ENCODE measurements at places on chromosomes 2 and 18.
A peak's percentile ranks its signal among the peaks of the same experiment; 100 is the strongest.

GRCh38 chr18:63817441-63818051, 42.3 kb downstream of the SERPINB7 start:
- no peak for DNase-seq

DNA sequence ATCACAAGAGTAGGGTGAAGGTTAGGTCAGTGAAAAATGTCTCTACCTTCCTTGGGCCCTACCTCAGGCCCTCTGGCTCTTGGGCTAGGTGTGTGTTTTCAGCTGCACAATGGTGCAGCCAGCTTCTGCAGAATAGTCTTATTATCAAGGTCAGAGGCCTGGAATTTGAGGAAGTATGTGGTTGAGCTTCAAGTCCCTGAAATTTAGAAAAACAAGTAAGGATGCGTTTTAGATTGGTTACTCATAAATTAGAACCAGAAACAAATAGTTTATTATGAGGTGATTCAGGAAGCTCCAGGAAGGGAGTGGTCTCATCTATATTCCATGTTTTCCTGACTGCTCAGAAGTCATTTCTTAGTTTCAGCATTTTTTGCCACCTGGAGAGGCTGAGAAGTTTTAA, 204.2 kb upstream of the CELF4 start:
- no peak for DNase-seq

GRCh38 chr2:81481994-81482368, 1177.4 kb upstream of the LRRTM1 start:
- DNase-seq, result peak; percentile 47

DNA sequence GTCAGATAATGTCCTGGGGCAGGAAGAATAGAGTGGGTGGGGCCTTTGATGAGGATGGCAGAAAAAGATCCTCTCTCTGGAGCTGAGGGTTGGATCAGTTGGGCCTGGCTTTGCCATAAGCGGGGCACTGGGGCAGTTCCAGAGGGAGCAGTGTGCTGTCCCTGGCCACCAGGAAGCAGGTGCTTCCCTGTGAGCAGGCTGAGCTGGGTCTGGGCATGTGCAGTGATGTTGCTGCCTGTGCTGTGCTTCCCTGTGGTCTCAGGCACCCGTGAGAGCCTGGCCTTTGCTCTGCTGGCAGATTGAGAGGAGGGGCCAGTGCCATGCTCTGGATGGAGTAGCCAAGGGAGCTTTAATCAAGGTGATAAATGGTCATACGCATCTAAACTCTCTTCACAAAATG, 14.6 kb upstream of the NPPC start:
- no peak for DNase-seq

DNA sequence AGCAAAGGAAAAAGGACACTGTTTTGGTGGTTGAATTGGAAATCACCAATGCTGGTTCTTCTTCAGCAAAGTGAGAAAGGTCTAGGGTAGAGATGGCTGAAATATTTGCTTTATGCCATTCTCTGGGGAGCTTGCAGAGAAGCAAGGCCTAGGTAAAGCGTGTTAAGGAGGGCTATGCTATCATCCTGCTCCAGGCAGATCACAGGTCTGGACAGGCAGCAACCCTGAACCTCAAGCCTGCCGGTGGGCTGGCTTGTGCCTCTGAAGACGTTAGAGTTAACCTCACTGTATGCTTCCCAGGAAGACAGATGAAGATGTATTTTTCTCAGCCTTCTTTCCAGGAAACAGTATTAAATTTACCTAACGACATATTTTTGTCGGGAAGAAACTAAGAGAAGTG, 138.5 kb upstream of the LYPD6 start:
- no peak for DNase-seq

DNA sequence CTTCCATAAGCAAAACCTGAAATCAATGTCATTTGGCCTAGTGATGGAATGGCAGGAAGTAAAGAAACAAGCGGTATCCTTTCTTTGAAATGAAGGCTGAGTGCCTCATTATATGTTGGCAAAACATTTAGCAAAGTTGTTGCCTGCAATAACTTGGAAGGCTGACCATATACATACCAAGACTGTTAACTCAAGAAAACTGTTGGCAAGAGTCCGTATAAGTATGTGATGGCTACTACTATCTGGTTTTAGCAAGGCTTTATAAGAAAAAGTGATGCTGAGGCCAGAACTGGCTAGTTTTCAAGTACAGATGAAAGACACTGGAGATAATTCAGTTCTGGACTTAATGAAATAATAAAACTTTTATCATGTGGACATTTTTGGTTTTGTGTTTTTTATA, 356.2 kb downstream of the ZNF521 start:
- no peak for DNase-seq
